ENCODE measurements at places on chromosomes 6 and 20. TPM values are rescaled to one million over a fixed set of nuclear protein-coding genes. Genes with fewer than 3 reads are reported as not detected.

TRIM10 gene
- not detected for total RNA-seq

WFDC2 gene
- total RNA-seq, result 8.4 TPM

SERAC1 gene
- total RNA-seq, result 8.8 TPM

CGA gene
- not detected for total RNA-seq

LINC00237 gene
- total RNA-seq, result not detected

BANF2 gene
- total RNA-seq, result not detected

MAP7 gene
- 4.3 TPM for total RNA-seq

DCBLD1 gene
- 36.9 TPM for total RNA-seq

PAX1 gene
- not detected for total RNA-seq

OTOR gene
- not detected for total RNA-seq

OR2B2 gene
- not detected for total RNA-seq

PTK6 gene
- not detected for total RNA-seq

DOK5 gene
- 2.2 TPM for total RNA-seq

MAS1 gene
- under 0.01 TPM for total RNA-seq

RAET1G gene
- total RNA-seq, result 10.8 TPM

C20orf204 gene
- 6.5 TPM for total RNA-seq

MAPK13 gene
- 18.3 TPM for total RNA-seq

APCDD1L gene
- total RNA-seq, result not detected

PERP gene
- total RNA-seq, result 75.4 TPM

PRDM13 gene
- not detected for total RNA-seq

MYT1 gene
- total RNA-seq, result not detected

ALDH8A1 gene
- total RNA-seq, result 3.0 TPM

PLEKHG1 gene
- total RNA-seq, result 21.6 TPM

DEFB116 gene
- total RNA-seq, result not detected

BACH2 gene
- total RNA-seq, result 9.4 TPM

PRDM1 gene
- 7.0 TPM for total RNA-seq

PNPLA1 gene
- total RNA-seq, result not detected

TUBB2B gene
- total RNA-seq, result 2.5 TPM

DDX39B gene
- 260 TPM for total RNA-seq

MCCD1 gene
- total RNA-seq, result not detected

LZTS3 gene
- total RNA-seq, result 7.9 TPM

PLA2G7 gene
- total RNA-seq, result 1.1 TPM

ASCC3 gene
- 44.8 TPM for total RNA-seq
